ENCODE measurements at places on chromosomes 6 and 20. TPM values are rescaled to one million over a fixed set of nuclear protein-coding genes. Genes with fewer than 3 reads are reported as not detected.

The PRIM2 gene
- total RNA-seq, result 3.7 TPM

The DNAH8 gene
- 0.03 TPM for total RNA-seq

The ELOVL2 gene
- total RNA-seq, result 1.8 TPM

DNA sequence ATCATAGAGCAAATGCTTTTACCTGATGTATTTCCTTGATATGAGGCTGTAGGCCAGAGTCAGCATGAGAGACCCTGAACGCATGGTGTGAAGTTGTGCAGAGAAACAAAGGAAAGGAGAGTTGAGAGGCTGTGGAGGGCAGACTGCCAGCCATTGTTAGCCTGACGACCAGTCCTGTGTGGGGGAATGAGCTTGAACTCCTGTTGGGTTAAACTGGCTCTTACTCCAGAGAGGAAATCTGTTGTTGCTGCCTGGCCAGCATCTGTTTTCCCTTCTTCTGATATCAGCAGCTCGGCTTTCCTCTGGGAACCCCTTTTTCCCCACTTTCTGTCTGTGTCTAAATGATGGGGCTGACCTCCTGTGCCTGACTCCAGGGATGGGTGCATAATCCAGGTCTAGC lies 158.2 kb upstream of the ZFP64 start:
- no peak for DNase-seq

DNA sequence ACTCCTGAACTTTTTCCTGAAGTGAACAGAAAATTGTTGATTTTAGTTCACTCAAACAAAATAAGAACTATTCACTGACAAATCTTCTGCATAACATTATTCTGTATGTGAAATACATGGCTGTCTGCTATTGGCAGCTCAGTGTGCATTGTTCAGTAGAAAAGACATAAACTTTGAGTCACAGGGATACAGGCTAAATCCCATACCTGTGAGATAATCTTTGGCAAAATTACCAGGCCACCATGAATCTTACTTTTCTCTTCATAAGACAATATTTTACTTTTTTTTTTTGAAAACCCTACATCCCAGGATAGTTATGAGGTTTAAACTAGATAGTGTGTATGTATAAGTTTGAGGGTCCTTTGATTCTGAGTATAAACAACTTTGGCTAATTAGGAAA lies 224.8 kb downstream of the GRM1 start:
- no peak for DNase-seq

DNA sequence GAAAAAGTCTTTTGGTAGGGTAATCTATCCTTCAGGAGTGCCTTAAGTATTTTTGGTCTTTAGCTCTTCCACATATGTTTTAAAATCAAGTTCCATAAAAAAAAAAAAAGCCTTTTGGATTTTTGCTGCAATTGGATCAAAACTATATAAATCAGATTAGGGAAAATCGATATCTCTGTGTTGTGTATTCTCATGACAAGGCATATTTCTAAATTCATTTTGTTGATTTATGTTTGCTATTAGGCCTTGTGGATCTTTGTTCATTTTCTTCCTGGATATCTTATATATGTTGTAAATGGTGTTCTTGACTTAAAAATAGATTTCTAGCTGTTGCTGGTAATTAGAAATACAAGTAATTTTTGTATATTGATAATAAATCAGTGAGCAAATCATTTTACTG lies 8.8 kb downstream of the HSF2 start:
- no peak for DNase-seq

GRCh38 chr6:28673787-28674671 lies 148.3 kb downstream of the GPX5 start:
- DNase-seq, result no peak

All from cardiac septum (tissue), 1 donor.